Activated CD8-positive, alpha-beta memory T cell treated with anti-CD3 and anti-CD28 coated beads for 4 hours (primary cell): ENCODE measurements at places on chromosomes 2 and 18.

- DNase-seq: no peak
These were observed 30.7 kb downstream of the INO80C start for GRCh38 chr18:35466815-35467623.

- no peak for DNase-seq
These were observed 59.1 kb upstream of the WIPF1 start for GRCh38 chr2:174656676-174657176.

GRCh38 chr2:236672606-236673005 lies 103.0 kb downstream of the ACKR3 start:
- no peak for DNase-seq

DNA sequence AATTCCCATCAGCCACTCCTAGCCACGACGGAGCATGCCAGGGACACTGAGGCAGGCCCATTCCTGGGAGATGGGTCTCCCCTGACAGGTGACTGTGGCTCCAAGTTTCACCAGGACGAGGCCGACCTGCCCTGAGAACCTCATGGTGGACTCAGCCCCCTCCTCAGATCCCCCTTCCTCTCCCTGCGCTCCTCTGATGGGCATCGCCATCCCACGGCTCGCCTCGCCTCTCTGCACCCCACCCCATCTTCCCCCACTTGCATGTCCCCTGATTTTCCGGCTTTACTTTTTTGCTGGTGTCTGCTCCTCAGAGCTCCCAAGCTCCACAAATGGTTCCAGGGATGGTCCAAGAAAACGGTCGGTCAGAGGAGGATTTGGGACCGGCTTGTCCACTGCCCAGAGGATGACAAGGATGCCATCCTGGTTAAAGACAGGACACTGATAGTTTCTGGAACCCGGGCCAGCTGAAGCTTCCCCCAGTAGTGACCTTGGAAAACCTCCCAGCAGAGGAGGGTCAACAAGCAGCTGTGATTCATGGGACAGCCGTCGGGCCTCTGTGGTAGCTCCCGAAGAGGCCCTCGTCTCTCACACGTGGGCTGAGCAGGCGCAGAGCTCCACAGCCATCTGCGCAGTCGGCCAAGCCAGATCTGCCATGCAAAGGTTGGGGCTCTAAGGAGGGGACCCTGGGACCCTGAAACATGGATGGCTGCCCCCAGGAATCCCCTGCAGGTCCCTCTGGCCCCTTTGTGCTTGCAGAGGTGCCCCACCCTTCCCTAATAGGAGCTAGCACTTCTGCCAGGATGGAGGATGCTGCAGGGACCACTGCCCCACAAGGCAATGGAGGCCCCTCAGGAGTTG lies 87.8 kb upstream of the SLC66A3 start:
- no peak for DNase-seq

- DNase-seq: no peak
These were observed 47.6 kb upstream of the ZFP36L2 start for GRCh38 chr2:43274055-43274454.

GRCh38 chr18:66013969-66014368 lies 263.2 kb downstream of the CDH7 start:
- no peak for DNase-seq

- DNase-seq: no peak
These were observed 53.9 kb downstream of the PHLPP1 start for GRCh38 chr18:62769216-62769615.

DNA sequence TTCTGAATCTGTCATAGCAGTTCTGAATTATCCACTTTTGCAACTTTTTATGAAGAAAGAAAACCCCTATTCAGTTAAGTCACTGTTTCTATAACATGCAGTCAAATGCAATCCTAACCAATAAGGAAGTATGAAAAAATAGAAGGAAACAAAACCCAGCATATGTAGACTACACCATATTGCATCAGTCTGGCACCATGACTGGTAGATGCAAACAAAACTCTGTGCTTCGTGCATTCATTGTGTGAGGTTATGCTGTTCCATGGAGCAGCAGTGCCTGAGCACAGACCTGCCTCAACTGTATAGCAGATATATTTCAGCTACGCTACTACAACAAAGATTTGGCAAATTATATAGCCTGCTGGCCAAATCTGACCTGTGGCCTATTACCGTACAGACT lies 325.5 kb downstream of the LRP1B start:
- no peak for DNase-seq

DNA sequence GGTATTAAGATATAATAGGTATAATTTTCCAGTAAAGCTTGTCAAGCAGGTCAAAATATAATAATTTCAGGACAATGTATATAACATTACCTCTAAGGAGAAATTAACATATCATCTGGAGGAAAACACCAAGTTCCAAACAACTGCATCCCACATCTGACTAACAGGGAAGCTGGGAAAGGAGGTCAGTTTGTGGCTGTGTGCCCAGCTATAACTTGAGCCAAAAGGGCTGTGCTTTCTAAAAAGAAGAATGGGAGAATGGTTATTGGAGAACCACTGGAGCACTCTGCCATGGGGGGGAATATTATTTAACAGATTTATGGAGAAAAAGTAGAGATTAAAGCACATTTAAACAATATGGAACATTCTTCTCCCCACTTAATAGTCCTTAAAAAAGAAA lies 390.6 kb upstream of the PKDCC start:
- no peak for DNase-seq

GRCh38 chr2:113185664-113186432 lies 12.1 kb downstream of the PSD4 start:
- DNase-seq: no peak

DNA sequence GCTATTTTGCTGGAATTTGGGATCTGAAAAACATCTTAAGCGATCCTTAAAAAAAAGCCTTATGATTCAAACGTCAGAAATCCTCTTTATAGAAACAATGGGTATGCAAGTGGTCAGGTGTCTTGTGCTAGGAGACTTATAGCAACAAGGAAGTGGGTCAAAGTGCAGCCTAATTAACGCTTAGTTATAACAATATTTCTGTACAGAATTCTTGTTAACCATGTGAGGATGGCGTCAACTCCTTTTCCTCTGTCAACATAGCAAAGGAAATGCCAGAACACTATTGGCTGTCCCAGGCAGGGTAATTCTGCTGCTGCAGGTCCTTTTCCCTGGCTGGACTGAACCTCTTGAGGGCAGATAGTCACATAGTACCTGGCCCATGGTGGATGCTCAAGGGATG lies 189.4 kb downstream of the MSH2 start:
- DNase-seq: no peak

GRCh38 chr18:46623541-46623940 lies 33.5 kb downstream of the LOXHD1 start:
- DNase-seq: no peak

GRCh38 chr2:116319935-116320334 lies 1494.6 kb upstream of the DDX18 start:
- no peak for DNase-seq

- DNase-seq: no peak
These were observed 125.1 kb downstream of the SLC39A10 start for GRCh38 chr2:195782156-195782555.

- DNase-seq: peak; percentile 13
These were observed 1.4 kb downstream of the MBD2 start for GRCh38 chr18:54222922-54223567.

DNA sequence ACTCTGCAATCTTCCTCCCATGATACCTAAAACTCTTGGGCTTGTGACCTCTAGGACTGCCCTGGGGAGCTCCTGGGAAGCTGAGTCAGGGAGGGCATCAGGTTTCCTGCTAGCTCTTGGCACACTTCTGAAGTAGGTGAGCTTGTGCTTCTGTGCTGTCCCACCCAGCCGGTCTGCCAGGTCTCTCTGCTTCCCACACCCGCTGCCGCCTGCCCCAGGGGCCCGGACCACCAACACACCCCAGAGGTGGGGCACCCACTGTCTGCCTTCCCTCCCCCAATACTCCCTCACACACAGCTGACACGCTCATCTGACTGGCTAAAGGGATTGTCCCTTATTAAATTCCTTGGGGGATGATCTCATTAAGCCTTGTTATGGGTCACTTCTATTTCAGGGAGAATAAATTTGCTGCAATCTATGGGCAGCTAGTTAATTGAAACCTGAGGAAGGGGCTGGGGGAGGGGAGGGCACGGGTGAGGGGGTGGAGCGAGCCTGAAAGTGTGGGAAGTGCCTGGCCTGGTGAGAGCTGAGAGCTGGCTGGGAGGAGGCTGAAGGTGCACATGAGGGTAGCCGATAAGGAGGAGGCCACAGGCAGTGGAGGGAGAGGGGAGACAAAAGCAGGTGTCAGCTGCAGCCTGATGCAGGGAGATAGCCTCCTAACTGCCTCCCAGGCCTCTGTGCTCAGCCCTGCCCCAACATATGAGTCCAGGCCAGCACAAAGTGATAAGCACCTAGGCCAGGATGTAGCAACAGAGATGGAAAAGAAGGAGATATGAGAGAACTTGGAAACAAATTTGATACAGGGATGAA lies 48.8 kb downstream of the HAUS1 start:
- DNase-seq: no peak

DNA sequence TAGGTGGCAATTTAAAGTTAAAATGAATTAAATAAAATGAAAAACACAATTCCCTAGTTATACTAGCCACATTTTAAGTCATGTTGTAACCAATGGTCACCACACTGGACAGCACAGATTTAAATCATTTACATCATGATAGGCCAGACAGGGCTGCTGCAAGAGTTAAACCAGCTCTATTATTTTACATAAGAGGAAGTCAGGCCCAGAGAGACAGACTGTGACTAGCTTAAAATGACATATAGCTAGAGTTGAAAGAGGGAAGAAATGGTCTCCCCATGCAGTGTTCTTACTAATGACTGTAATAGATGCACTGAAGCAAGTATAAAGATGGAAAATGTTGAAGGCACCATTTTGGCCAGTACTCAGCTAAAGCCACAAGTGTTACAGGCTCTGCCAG lies 69.6 kb downstream of the SLC66A3 start:
- no peak for DNase-seq

DNA sequence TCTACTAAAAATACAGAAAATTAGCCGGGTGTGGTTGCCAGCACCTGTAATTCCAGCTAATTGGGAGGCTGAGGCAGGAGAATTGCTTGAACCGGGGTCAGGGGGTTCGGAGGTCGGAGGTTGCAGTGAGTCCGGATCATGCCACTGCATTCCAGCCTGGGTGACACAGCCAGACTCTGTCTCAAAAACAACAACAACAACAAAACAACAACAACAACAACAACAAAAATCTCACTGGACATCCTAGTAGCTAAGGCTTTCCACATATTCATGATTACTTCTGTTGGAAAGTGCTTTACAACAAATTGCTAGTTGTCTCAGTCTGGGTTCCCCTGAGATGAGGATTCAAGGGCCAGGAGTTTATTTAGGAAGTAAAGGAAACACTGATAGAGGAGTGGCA lies 4.3 kb upstream of the MROH2A start:
- no peak for DNase-seq

DNA sequence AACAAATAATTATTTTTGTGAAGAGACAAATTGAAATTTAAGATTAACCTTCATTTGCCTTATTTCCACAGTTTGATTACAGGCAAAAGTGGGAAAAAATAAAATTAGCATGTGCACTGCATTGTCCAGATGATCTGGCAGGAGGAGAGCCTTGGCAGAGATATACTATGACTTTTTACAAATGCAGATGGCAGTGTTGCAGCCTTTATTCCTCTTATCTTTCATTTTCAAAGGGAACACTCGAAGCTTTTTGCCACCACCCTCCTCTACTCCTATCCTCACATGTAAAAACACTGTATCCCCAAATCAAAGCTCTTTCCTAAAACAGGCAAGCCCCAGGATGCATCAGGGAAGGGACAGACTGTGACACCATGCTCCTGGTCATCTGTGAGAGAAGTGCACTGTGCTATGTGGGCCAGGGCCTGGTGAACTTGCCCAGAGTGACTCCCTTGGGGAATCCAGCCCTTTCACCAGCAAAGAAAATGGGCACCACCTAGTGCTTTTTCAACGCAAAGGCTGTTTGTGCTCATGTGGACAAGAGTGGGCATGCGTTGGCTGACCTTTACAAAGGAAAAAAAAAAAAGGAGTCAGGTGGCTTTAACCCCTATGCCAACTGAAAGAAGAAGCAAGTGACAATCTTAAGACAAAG lies 74.7 kb upstream of the ETAA1 start:
- no peak for DNase-seq

DNA sequence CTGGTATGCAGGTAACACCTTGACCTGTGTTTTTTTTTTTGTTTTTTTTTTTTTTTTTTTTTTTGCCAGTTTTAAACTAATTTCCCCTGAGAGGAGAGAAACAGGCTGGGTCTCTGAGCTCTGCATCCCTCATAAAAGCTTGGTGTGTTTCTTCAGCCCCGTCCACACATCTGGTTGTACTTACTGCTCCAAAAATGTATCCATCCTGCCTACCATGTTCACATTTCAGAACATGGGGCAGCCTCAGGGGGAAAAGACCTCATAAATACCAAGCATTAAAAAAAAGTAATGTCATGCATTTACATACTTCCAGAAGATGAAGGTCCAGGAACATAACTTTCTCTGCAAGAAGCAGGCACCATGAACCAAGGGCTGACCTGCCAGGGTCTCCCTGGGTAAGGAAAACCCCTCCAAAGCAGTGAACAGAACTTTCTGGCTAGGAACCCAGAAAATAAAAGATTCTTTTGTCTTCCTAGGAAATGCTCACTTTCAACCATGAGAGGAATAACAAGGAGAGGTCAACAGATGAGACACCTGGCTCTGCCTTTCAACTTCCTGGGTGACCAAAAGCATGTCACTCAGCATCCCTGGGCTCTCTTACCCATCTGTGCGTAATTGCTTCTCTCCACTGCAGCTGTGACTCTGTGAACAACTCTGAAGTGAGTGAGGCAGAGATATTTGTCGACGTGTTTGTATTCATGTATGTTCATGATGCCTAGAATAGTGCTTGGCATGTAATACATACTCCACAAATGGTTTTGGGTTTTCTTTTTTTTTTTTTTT lies 118.6 kb downstream of the MCFD2 start:
- no peak for DNase-seq

GRCh38 chr18:48151421-48152065 lies 221.1 kb upstream of the SMAD2 start:
- no peak for DNase-seq

GRCh38 chr2:117935954-117936353 lies 77.9 kb downstream of the CCDC93 start:
- no peak for DNase-seq

DNA sequence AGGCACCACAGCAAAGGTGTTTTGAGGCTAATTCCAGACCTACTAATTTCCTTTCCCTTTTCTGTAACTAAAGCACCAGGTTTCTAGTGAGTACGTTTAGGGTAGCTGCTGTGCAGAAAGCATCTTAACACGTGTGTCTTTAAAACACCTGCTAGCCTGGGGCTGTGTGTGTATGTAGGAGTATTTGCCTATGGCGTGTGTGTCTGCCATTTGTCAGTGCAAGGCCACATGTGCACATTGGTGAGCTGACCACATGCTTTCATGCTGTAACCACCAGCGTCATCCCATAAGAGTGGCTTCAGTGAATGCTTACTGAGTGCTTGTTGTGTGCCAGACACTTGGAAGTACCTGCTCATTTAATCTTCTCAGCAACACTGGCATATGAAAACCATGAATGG lies 241.6 kb downstream of the SEPTIN10 start:
- no peak for DNase-seq

GRCh38 chr2:54949431-54949830 lies 100.8 kb downstream of the RTN4 start:
- no peak for DNase-seq
